ENCODE measurements at places on chromosomes 7 and 10.

DNA sequence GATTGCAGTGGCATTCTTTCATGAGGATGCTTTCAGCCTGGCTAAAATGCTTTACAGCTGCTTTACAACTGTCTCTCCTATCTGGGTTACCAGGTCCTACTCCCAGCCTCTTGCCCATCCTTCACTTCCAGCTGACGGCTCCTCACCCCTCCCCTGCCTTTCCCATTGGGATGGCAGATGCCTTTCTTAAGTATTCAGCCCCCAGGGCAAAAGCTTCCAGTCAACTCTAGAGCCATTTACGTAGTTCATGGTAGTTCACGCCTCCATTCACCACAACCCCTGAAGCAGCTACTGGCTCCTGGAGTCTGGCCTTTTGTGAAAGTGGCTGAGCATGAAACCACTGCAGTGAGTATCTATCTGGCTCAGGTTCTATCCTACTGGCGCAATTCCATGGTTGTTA, 17.2 kb upstream of the BMPER start:
- DNase-seq = no peak

DNA sequence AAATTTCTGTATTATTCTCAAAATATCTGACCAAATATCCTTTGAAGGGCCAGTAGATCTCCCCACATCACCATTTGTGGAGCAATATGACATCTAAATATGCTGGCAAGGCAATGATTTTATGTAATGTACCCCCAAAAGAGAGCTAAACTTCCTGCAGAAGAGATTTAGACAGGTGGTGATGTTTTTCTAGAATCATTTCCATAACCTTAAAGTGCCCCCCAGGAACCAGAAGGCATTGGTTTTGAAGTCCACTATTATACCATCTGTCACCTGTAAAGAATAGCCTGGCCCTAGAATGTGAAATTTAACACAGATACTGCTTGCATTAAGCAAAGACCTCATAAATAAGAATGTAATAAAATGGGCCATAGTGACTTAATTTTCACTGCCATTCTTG, 77.9 kb upstream of the ABLIM1 start:
- no peak for DNase-seq

DNA sequence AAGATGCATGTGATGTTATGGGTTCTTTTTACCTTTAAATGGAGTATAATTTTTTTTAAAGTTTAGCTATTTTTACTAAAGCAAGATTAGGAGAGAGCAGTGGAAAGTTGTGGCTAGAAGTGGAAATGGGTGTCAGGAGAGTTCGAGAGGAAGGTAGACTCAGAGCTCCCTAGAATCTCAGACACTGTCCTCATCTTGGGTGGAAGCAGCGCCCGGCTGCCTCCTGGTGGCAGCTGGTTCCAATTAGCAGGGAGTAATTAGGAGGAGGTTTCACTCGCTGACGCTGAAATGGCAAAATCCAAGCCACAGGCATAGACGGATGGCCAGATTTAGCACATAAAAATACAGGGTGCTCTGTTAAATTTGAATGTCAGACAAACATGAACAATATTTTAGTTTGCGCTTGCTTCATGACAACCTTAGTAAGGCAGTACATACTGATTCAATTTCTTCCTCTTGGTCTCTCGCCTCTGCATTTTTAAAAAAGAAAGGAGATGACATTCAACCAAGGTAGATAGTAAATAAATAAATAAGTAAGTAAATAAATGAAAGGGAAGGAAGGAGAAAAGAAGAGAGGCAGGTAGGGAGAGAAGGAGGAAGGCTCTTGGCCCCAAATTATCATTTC, 58.5 kb downstream of the LGI1 start:
- no peak for DNase-seq

GRCh38 chr7:99898836-99899235, 20.5 kb downstream of the TRIM4 start:
- DNase-seq = no peak

- no peak for DNase-seq
These were observed 60.2 kb upstream of the PTPN12 start for GRCh38 chr7:77476871-77477270.

- no peak for DNase-seq
These were observed 187.0 kb upstream of the C7orf33 start for GRCh38 chr7:148403466-148403993.

DNA sequence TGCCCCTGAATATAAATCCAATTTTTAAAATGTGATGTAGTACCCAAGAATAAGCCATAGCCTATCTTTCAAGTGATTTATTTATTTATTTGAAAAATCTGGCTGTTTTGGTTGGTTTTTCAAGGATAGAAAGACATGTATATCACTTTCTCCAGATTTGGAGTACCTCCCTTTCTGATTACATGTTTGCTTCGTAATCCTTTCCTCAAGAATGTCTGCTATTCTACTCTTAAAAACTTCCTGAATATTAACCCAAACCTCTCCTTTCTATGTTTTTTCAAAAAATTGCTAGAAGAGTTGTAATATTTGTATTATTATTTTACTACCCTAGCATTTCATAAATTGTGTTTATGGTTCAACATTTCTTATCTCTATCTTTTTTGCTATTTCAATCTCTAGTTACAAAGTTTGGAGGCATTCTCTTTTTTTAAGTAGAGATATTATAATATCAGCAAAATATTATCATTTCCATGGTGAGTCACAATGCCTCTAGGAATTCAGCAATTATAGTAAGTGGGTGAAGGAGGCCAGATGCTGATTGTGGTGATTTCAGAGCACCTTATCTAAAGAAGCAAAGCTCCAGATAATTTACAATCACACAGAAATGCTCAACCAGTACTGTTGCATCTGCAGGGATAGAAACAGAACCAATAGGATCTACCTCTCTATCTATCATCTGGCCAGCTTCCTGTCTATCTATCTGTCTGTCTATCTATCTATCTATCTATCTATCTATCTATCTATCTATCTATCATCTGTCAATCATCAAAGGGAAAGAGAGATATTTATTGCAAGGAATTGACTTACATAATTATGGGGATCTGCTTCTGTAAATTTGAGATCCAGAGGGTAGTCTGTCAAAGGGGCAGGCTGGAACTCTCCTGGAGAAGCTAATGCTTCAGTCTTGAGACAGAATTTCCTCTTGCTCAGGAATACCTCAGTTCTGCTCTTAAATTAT, 412.5 kb upstream of the SEMA3C start:
- no peak for DNase-seq

- DNase-seq = no peak
These were observed 2.3 kb upstream of the LDB1 start for GRCh38 chr10:102122450-102122849.

GRCh38 chr10:101828766-101829551, 10.7 kb upstream of the OGA start:
- DNase-seq = no peak

GRCh38 chr7:39667341-39667923, 44.1 kb downstream of the RALA start:
- no peak for DNase-seq

- no peak for DNase-seq
These were observed 30.2 kb upstream of the C10orf53 start for GRCh38 chr10:49649294-49649693.

DNA sequence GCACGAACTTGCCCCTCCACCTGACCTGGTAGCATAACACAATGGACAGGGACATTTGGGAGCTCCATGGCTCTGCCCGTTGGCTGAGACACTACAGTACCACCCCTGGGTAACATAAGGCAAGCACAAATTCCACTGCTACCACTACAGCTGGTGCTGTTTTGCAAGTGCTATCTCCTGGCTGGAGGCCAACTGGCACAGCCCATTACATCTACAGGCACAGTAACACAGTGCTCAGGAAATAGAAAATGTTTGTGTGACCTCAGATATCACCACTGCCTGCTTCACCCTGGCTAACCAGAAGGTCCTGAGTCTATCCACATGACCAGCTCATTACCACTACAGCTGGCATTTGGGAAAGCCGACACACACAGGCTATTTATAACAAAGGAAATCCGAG, 631.1 kb upstream of the MBL2 start:
- no peak for DNase-seq

- DNase-seq = no peak
These were observed 96.9 kb downstream of the XRCC2 start for GRCh38 chr7:152579070-152579469.

GRCh38 chr10:49526619-49527018, 12.3 kb downstream of the ERCC6 start:
- no peak for DNase-seq

GRCh38 chr7:122951006-122951405, 44.5 kb downstream of the TAS2R16 start:
- no peak for DNase-seq
